ENCODE measurements at places on chromosomes 7 and 10.

DNA sequence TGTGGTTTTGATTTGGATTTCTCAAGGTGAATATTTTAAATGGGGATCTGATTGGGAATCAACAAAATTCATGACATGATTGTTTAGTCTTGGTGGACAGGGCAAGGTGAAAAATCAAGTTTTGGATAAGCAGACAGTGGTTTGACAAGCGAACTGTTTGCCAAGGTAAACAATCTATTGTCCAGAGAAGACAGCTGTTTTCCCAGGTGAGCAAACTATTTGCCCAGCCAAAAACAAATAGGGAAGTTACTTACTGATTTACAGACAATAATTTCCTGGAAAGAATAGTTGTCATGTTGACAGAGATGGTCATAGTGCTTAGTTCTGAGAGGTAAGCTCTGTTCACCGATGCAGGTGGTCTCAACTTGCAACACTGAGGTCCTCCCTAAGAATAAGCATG lies 94.0 kb upstream of the STEAP1B start:
- no peak for DNase-seq

- no peak for DNase-seq
These were observed 94.2 kb downstream of the CUL2 start for GRCh38 chr10:34995925-34996324.

GRCh38 chr10:118572256-118573041 lies 23.0 kb downstream of the PRLHR start:
- no peak for DNase-seq

- no peak for DNase-seq
These were observed 184.2 kb downstream of the STK31 start for GRCh38 chr7:23893942-23894891.

DNA sequence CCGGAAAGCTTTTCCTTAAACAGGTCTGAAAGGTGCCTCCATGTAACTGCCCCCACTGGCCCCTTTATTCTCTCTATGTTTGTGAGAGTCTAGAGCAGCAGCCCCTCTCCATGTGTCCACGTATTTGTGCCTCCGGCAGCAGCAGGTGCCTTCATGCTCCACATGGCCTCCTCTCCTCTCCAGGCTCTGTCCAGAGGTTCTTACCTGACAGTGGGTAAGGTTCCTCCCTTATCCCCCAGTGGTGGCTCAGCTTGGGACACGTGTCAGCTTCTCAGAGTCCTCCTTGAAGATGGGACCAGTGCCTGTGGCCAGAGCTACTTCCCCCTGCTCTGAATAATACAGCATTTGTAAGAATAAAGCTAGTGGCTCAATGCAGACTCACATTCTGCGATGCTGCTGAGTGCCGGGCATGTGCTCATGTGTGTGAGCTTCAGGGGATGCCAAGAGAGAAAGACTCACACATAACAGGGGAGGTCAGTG lies 7.9 kb downstream of the CALML3 start:
- no peak for DNase-seq

DNA sequence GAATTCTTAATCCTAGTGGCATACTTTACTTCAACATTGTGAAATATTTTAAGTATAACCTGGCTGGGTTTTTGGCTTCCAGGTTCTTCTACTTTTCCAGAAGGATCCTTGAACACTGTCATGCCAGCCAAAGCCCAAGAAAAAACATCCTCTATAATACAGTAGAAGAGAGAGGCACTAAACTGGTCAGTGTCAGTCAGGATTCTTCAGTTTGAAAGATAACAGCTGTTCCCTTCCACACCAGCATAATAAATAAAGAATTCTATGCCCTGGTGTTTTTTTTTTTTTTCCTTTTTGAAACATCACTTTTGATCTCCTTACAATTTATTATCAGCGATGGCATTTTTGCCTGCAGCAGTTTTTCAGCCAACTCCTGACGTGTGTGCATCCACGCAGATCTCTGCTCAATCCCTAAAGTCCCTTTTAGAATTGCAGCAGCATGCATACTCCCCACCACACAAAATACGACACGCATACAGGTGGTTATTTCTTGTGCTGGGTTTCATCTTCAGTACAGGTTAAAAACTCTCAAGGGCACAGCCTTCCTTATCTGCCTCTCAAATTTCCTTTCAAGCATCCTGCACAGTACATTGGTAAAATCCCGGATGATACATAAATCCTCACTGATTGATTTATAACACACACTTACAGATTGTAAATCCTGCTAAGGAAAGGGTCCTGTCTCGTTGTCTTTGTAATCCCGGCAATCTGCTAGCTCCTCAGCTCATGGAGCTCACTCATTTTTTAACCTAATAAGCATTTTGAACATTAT lies 100.2 kb downstream of the TPK1 start:
- no peak for DNase-seq

- no peak for DNase-seq
These were observed 129.2 kb downstream of the RPS24 start for GRCh38 chr10:78162853-78163252.

- DNase-seq = no peak
These were observed 117.2 kb upstream of the ADO start for GRCh38 chr10:62687230-62687748.

- peak; percentile 93 for DNase-seq
These were observed 123.7 kb downstream of the TACC2 start for GRCh38 chr10:122112625-122113160.

- DNase-seq = no peak
These were observed 5.2 kb upstream of the POT1 start for GRCh38 chr7:124934841-124935240.

- no peak for DNase-seq
These were observed at the start of gene NEUROG3 for GRCh38 chr10:69573056-69573806. Gene NEUROG3, minus strand, starts transcription at chr10:69573422. Its CDS starts 379 bp downstream, at chr10:69573043.

GRCh38 chr7:55405856-55406541 lies 40.9 kb downstream of the LANCL2 start:
- DNase-seq = peak; percentile 79

- DNase-seq = no peak
These were observed 10.7 kb upstream of the FAM13C start for GRCh38 chr10:59373071-59373470.

- DNase-seq = no peak
These were observed 134.6 kb upstream of the MGMT start for GRCh38 chr10:129332476-129332875.

Measured in small intestine (tissue), 16 donors.